ENCODE measurements at places on chromosomes 12 and 14. TPM values are rescaled to one million over a fixed set of nuclear protein-coding genes. Genes with fewer than 3 reads are reported as not detected.

GOLGA5 gene
- 20.7 TPM for total RNA-seq

PMEL gene
- 1.5 TPM for total RNA-seq

PZP gene
- not detected for total RNA-seq

FAM181A gene
- total RNA-seq: not detected

LIN7A gene
- total RNA-seq: not detected

PLXNC1 gene
- 5.7 TPM for total RNA-seq

RNASE3 gene
- total RNA-seq: not detected

GRIN2B gene
- not detected for total RNA-seq

- DNase-seq: no peak
Observed at GRCh38 chr14:30271811-30272323, 287.1 kb upstream of the G2E3 start.

GRCh38 chr14:66105815-66106214, 380.4 kb upstream of the CCDC196 start:
- peak; percentile 34 for DNase-seq

DNA sequence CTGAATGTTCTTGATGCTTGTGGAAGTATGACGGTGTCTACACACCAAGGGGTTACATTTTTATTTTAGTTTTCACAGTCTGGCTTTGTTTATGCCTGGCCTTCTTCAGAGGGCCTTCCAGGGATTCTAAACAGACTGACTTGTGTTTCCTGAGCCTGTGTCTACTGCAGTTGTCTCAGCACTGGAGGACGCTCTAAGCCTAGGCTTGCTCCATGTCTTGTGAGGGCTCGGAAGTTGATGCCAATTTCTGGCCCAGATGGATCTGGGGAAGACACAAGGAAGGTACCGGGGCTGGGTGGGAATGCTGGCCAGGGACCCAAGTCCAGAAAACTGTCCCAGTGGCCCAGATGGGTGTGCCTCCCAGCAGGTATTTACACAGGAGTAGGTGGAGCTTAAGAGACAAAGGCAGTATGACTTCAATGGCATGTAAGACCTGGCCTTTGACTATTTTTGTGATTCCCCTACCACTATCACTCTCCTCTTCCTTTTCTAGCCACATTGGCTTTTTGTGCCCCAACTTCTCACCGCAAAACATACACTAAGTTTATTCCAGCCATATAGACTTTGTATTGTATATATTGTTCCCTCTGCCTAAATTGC, 56.9 kb downstream of the GPR137C start:
- no peak for DNase-seq

GRCh38 chr12:116018282-116018681, 259.2 kb downstream of the MED13L start:
- DNase-seq: no peak

- DNase-seq: no peak
Observed at GRCh38 chr12:510071-510825, 50.5 kb downstream of the B4GALNT3 start.

GRCh38 chr12:113222730-113223531, 1.7 kb downstream of the TPCN1 start:
- peak; percentile 26 for DNase-seq

DNA sequence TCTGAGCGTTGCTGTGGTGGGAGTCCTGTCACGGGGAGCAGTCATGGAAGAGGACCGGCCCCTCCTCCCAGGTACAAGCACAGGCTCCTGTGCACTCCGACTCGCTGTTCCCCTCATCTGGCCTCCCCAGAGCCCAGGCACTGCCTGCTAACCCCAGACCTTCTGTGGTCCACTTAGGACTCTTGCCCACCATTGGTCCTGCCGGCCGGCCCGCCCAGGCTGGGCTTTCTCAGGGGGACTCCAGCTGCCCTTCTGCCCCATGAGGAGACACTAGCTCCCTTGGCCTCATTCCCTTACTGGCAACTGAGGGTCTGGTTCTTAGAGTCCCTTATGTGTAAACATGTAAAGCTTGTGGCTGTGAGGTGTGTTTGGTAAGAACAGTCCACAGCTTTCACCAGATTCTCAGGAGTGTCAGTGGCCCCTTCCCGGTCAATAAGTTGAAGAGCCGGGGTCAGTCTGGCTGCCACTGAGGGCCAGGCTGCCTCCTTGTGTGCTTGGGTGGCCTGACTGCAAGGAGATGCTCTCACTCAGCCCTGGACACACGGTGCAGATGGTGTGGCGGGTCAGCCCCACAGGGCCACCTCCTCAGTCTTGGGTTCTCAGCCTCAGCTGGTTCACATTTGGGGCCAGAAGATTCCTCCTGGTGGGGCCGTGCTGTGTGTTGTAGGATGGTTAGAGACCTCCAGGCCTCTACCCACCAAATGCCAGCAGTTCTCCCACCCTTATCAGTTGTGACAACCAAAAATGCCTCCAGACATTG, 43.6 kb downstream of the DDX51 start:
- no peak for DNase-seq

- no peak for DNase-seq
Observed at GRCh38 chr12:10052193-10052913, 21.9 kb downstream of the CLEC9A start.

- no peak for DNase-seq
Observed at GRCh38 chr14:64645220-64645892, 58.9 kb upstream of the PLEKHG3 start.

GRCh38 chr14:35789651-35790050, 19.4 kb downstream of the RALGAPA1 start:
- DNase-seq: peak; percentile 29

DNA sequence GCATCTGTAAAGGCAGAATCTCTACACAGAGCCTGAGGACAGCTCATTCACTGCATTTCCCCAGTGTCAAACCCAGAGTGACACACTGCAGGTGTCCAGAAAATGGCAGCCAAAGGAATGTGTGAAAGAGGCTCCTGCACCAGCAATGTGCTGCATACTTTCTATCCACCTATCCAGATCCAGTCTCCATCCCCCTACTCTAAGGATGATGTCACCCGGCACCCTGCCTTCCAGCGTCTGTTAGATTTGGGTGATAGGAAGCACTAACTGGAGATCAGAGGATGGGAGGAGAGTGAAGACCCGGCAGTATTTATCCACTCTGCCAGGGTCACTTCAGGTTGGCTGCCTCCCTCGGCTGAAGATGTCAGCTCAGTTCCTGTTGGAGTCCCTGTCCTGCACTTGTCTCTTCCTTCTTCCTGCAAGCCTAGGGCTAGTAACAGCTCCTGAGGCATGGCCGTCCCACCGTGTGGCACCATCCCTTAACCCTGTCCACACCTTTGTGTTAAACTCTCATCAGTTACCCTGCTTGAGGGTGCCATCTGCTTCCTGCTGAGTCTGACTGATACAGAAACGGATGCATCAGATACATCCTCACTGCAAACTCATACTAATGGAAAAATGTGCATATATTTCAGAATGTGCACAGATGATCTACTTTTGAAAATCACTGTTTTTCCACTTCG, 13.0 kb upstream of the GPR68 start:
- DNase-seq: peak; percentile 43

DNA sequence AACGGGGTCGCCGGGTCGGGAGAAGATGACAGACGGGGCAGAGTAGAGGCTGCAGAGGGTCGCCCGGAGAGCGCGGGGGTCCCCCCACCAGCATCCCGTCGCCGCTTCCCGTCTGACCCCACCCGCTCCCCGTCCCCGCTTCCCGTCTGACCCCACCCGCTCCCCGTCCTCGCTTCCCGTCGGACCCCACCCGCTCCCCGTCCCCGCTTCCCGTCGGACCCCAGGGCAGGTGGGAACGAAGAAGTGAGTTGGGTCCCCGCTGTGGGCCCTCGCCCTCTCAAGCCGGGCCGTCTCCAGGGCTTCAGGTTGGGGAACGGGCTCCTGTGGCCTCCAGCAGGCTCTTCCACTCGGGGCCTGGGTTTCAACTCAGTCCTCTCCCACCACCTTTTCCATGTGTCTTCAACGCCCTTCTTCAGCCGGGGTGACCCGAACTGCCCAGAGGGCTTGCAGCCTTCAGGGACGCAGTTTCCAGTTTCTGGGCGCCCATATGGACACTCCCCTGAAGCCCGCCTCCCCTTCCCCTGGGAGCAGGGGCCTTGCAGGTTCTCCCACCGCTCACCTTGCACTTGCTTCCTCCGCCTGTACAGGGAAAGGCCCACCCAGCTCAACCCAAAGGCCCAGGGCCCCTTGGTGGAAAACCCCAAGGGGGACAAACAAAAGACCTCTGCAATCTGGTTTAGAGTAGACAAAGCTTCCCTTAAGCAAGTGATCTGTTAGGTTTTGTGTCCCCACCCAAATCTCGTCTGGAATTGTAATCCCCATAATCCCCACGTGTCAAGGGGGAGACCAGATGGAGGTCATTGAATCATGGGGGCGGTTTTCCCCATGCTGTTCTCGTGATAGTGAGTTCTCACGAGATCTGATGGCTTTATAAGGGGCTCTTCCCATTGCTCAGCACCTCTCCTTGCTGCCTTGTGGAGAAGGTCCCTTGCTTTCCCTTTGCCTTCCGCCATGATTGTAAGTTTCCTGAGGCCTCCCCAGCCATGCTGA, 66.5 kb downstream of the TNFAIP2 start:
- DNase-seq: no peak

DNA sequence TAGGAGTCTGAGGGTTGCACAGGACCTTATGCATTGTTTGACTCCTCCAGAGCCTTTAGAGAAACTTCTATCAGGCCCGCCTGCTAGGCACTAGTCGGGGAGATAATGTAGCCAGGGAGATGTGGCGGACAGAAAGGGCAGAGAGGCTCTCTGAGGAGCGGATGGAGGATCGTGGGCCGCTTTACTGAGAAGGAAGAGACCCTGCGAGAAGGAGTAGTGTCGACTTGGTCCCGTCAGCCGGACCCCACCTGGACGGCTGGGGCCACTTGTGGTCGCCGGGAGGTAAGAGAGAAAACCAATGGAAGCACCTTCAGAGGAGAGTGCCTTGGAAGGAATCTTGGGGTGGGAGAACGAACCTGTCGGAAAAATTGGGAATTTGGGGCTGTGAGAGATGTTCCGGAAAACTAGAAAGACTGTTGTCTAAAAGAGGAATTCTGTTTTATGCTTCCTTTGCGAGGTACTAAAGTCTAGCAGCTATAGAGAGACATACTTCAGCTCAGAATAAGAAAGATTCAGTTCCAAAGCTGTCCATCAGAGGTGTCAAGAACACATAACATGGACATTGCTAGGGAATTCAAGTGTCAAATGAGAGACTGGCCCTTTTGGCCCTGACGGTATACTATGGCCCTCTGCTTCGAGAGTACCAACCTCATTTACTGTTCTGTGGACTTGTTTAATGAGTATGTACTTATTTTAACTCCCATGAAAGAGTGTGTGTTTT, 660 bp upstream of the MCRS1 start:
- no peak for DNase-seq

Data from activated CD4-positive, alpha-beta memory T cell treated with anti-CD3 and anti-CD28 coated beads for 36 hours (primary cell).